Midbrain (tissue), 1 donor: ENCODE measurements at places on chromosomes 1 and 21.

GRCh38 chr1:68588304-68588703 lies 91.4 kb upstream of the DEPDC1 start:
- DNase-seq, result no peak

- no peak for DNase-seq
These were observed 13.4 kb upstream of the ZBTB8A start for GRCh38 chr1:32525661-32526444.

DNA sequence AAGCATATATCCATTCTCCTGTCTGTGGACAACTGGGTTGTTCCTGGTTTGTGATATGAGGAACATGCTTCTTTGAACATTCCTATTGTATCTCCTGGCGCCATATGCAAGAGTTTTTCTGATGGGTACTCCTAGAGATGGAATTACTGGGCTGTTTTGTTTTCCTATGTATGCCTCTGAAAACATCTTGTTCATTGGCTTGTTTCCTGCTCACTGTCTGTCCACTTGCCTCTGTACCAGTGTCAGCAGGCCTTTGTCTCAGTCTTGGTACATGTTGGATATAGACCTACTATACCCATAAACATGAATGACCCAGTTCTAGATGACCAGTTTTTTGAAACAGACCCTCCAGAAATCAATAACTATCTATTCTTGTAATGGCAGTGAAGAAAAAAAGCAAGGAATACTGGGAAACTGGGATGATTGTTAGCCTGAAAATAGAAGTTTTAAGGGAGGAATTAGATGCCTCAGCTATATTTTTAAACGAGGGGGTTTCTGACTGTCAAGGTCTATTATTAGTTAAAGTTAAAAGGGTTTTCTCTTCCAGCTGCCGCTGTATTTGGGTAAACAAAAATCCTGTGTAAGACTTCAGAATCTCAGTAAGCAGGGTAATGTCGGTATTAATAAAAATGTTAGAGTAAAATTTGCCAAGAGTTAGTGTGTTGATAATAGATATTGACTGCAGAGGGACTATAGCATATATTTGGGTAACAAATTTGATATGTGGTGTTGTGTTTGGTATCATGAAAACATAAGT lies 103.6 kb downstream of the RYR2 start:
- DNase-seq, result no peak

DNA sequence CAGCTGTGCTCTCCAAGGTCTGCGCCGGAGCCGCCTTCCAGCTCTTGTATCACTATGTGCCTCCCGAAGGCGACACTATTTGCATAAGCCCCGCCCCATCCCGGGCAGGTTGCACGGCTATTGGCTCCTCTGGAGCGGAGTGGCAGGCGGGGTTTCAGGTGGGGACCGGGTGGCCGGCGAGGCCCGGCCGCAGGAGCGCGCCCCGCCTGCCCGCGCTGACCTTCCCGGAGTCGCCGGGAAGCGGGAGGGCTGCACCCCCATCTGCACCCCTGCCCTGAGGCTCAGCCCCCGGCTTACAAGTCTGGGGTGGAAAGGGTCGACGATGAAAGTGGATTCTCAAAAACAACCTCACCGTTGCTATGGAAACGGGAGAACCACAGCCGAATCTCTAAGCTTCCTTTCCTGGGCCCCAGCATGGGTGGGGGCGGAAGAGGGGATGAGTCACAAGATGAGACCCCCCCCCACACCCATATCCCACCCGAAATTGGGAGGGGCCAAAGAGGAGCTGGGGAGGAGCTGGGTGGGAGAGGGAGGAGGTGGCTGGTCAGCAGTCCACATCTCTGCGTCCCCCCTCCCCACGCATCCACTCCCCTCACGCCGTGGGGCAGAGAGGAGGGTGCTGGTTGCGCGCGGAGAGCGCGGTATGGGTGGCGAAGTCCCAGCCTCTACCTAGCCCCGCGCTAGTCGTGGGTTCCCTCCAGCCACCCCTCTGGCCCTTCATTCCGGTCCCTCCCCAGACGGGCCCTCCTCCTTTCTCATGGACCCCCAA lies at the start of gene HPCAL4:
TSS of gene HPCAL4 (minus strand) at position 51 of the 769 bp plus-strand sequence. CDS start 6,830 bp downstream, outside the sequence.
- DNase-seq, result peak; percentile 82

DNA sequence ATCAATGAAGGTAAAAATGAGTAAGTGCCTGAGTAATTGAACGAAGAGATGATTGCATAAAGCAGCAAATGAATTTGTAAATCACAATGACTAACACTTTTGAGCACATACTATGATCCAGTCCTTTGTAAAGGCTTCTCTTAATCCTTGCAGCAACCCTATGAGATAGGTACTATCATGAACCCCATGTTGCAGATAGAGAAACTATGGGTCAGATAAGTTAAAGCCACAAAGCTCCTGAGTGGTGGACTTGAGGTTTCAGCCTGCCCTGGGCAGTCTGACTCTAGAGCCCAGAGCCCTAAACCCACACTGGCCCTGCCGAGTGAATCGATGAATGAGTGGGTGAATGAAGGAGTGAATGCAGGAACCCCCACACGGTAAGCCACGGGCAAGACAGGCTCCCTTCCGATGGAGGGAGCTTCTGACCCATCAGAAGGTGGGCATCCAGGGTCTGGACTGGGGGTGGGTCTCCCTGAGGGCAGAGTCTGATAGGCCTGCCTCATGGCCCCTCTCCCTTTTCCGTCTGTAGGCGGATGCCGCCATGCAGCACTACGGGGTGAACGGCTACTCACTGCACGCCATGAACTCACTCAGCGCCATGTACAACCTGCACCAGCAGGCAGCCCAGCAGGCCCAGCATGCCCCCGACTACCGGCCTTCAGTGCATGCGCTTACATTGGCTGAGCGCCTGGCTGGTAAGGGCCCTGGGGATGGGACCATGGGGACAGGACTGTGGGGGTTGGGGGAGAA lies 17.0 kb downstream of the DMBX1 start:
- DNase-seq, result no peak

DNA sequence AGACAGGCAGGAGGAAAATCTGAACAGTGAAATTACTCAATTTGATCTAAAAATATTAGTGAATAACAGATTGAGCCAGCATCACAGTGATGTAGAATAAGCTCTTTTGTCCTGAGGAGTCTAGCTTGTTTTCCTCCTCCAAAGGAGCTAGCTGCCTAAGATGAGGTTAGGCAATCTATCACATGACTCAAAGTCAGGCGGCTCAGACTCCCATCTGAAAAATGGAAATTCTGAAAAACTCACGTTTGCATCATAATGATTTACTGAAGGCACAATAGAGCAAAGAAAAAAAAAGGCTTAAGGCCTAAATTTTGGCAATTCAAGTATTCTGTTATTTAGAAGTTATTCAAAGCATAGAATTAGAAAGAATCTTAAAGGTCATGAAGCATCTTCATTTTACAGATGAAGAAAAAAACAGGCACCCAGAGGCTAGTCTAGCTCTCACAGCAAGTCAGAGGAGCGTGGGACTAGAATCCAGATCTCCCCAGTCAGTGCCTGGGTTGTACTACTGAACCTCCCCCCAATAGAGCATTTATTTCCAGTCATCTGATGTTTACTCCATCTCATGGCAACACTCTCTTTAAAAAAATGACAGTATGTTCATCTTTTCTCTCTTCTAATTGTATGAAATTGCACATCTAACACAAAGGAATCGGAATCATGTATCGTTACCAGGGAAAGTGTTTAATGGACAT lies 62.5 kb upstream of the ATF3 start:
- DNase-seq, result peak; percentile 25

DNA sequence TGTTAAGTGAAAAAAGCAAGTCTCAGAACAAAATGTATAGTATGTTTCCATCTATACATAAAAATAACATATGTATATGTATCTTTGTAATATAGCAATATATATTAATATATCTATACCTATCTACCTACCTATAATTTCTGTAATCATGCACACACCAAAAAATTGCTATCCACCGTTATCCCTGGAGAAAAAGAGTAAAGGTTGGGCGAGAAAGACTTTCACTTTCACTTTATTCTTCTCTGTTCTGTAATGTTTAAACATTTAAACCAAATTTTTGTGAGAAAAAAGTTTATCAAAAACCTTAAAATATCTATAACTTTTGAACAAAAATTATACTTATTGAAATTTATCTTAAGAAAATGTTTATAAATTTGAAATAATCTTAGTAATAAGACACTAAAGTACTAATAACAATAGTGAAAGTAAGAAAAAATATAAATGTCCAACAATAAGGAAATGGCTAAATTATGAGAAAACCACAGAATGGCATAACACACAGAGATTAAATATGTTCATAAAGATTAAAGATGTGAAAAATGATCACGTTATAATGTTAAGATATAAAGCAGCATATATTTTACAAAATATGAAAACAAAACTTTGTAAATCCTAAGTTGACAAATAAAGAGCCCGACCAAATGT lies 74.0 kb upstream of the LRRC53 start:
- DNase-seq, result no peak

- DNase-seq, result peak; percentile 17
These were observed 36.8 kb downstream of the KCNAB2 start for GRCh38 chr1:6082430-6082971.

DNA sequence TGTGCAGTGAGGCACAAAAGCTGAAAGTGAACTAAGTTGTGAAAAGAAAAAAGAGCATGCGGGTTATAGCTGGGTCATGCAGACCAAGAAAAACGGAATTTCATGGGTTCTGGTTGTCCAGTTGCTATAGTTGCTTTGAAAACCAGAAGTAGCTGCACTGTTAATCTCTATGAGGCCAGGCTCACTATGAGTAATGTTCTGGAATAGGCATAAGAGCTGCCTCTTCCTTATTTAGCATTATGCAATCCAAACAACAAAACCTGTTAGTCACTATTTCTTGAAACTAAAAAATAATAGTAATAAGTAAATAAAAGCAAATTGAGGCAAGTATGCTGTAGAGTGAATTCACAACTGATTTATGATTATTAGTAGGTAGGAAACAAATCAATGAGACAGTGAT lies 1383.7 kb downstream of the MRPL39 start:
- no peak for DNase-seq

DNA sequence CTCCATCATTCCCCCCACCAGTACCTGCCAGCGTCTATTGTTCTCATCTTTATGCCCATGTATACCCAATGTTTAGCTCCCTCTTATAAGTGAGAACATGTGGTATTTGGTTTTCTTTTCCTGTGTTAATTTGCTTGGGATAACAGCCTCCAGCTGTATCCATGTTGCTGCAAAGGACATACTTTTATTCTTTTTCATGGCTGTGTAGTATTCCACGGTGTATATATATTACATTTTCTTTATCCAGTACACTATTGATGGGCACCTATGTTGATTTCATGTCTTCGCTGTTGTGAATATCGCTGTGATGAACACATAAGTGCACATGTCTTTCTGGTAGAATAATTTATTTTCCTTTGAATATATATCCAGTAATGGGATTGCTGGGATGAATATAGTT lies 313.3 kb upstream of the GREM2 start:
- DNase-seq, result no peak

- DNase-seq, result no peak
These were observed 110.0 kb upstream of the ZRANB2 start for GRCh38 chr1:71190843-71191242.

- no peak for DNase-seq
These were observed 263.6 kb upstream of the TMEM51 start for GRCh38 chr1:14889825-14890440.
